CD4-positive, alpha-beta T cell treated with Interleukin-15 for 4 hours (primary cell): ENCODE measurements at places on chromosomes 5 and 9.

- no peak for DNase-seq
Observed at GRCh38 chr5:154608531-154609011, 130.5 kb upstream of the HAND1 start.

GRCh38 chr5:170226661-170227060 is 6.1 kb upstream of the C5orf58 start:
- no peak for DNase-seq

GRCh38 chr5:114363837-114364236 is 2.0 kb downstream of the KCNN2 start:
- no peak for DNase-seq

DNA sequence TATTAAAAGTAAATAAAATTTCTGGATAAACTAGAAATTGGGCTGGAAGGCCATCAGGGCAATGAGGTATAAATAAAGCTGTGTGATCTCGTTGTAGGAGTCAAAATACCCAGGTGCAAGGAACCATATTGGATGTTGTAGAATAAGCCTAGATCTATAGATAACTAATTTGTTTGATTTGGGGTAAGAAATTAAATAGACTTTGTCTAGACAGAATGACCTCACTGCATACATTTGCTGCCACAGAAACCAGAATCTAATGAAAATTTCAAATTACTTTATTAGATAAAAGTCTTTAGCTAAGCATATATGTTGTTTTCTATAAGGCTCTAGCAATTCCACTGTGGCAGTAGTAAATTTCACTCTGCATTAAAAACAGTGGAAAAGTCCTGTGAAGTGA is 225.2 kb upstream of the ITGA1 start:
- DNase-seq = no peak

- no peak for DNase-seq
Observed at GRCh38 chr9:21833090-21833801, 30.8 kb downstream of the MTAP start.
